HT-29 (cell line): ENCODE measurements at places on chromosomes 4 and X. TPM values are rescaled to one million over a fixed set of nuclear protein-coding genes. Genes with fewer than 3 reads are reported as not detected.

Gene ITIH6
- total RNA-seq, result 0.20 TPM in 1 of 2 replicates, not detected in the other

DNA sequence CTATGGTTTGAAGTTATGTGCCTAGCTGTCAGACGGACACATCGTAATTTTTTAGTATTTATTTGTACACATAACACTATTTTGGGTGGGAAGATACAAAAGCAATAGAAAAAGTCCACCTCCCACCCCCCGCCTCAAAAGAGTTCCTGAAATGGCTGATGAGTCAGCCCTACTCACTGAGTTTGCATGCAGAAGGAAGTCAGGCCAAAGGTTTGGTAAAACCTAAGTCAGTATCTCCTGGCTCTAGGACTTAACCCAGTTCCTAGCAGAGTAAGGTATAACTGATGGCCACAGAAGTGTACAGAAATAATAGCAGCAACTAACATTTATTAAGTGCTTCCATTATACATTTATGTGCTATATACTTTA, 2.9 kb upstream of the KLHL2 start:
- no peak for DNase-seq

DNA sequence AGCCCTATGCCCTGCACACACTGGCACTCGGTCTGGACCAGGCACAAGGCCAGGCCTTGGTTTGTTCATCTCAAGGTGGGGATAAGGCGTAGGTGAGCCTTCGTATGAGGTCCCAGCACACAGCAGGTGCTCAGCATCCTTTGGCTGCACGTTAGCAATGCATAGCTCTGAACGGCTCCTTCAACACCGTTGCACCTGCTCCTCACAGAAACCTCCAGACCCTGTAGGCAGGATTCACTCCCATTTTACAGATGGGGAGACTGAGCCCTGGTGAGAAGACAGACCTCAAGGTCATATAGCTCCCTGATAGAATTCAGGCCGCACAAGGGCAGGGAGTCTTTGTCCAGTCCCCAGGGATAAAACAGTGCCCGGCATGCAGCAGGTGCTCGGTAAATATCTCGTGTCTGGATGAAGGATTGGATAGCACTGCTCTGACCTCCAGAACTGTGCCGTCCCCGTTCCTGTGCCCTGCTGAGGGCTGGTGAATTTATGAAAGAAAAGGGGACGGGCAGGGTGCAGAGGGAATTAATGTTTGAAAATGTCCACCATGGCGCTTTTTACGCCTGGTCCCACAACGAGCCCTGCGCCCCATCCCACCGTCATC, 2.4 kb downstream of the PPP2R2C start:
- DNase-seq, result no peak

DNA sequence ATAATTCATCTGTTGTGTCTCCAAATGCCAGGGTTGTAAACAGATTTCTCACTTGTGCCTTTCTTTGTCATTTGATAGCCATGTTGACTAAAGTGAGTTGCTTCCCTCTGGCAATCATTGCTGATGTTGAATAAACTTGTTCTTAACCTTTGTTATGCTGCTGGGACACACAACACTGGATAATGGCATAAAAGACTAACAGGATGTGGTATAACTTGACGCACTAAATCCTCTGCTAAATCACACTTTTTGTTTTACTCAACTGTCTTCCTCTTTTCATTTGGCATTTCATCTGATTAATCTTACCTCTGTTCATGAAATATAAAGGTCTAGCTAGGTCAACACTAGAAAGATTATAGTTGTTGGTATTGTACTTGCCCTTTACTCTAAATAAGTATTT, 17.6 kb upstream of the CXCL5 start:
- no peak for DNase-seq

DNA sequence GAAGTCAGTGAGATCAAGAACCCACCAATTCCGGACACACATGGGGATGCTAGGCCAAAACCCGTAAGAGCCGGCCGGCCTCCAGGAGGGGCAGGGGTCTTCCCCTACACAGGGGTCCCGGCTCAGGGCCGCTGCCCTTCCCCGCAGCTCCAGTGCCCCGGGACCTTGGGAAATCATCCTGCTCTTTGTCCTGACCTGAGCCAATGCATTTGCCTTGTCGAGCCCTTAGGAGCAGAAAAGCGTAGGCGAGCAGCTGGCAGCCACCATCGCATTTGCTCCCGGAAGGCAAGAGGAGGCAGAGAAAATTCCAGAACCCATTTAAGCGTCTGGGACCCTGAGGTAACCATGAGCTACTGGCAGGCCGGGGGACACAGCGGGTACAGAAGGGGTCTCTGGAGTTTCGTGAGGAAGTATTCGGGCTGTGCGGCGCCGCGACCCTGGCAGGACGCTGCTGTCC, 7.4 kb upstream of the TNIP2 start:
- DNase-seq, result no peak

Gene GPR82
- total RNA-seq, result not detected in 2 replicates

GRCh38 chrX:135910251-135910650, 16.7 kb downstream of the SAGE1 start:
- no peak for DNase-seq
